GM04504 (cell line): ENCODE measurements at places on chromosomes 11 and 22.

DNA sequence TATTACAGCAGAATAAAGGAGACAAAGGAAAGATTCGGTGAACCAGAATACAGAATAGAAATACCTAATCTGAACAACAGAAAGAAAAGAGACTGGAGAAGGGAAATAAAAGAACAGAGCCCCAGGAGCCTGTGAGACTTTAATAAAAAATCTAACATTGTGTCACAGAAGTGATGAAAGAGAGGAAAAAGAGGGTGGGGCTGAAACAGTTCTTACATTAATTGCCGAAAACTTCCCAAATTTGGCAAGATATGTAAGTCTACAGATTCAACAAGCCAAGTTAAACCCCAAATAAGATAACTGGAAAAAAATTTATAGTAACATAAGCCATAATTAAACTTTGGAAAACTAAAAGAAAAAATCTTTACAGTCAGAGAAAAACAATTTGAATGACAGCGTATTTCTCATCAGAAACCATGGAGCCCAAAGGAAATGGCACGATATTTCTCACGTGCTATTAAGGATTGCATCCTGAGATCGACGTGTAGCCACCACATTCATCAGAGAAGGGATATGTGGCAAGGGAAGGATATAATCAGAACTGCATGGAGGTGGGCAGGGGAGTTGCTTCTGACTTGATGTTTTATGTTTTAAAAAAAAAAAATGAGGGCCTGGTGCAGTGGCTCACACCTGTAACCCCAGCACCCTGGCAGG, 73.9 kb downstream of the SGSM3 start:
- no peak for DNase-seq

DNA sequence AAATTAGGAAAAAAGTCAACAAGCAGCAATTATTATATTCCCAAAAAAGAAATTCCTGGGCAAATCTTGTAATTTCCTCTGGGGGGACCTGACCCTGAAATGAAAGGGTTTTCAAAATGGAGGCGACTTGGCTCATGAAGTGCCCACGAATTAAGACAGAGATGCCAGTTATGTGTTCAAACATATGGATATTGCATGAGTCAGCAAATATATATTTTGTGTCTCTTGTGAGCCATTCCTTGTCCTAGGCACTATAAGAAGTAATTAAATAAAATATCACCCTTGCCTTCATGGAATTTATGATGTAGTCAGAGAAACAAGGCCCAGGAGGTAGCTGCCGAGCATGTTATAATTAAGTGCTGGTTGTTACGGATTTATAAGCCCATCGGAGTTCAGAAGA, 68.6 kb downstream of the BARX2 start:
- no peak for DNase-seq

DNA sequence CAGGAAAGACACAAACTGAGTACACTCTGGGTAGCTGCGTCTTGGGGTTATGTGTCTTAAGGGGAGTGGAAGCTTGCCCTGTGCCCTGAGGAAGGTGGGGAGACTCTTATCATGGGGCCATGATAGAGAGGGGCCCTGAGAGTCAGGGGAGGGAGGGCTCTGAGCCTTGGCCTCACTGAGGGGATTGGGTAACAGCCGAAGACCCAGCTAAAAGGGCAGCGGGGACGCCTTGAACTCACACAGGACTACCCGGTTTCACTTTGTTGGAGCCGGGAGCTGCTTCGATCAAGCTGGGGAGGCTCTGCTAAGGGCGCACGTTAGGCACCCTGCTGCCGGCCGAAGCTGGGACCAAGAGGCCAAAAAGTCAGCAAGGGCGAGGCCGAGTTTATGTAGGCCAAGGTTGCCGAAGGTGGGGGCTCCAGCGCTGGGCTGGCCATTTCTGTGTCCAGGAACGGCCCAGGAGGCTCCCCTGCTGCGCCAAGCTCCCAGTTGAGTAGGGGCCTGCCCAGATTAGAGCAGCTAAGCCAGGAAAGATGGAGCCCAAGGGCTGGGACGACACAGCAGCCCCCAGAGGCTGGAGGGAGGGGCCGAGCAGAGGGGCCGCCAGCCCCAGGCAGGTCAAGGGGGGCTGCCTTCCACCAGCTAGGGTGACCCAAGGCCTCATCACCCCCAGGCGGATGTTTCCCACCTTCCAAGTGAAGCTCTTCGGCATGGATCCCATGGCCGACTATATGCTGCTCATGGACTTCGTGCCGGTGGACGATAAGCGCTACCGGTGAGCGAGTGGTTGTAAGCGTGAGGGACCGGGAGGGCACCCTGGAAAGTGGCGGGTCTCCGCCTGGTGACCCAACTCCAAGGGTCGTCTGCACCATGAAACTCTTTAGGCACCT, 2.2 kb downstream of the TBX1 start:
- DNase-seq = no peak

- no peak for DNase-seq
Measured at GRCh38 chr22:36855478-36855877, 5.3 kb upstream of the NCF4 start.

DNA sequence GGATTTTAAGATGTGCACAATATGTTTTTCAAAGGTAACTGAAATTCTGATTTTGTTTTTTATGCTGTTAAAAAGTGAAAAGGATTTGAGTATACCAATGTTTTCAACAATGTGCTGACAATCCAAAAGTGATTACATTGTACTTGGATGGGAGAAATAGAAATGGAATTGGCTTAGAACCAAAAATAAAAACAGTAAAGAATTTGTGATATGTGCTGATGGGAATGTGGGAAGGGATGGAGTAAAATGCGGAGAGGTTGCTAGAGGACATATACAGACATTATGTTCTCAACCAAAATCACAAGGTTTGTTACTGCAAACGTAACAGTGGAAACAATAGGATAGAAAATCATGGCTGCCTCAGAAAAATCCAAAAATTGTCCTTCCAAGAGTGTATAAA, 279.3 kb upstream of the TENM4 start:
- DNase-seq = no peak

DNA sequence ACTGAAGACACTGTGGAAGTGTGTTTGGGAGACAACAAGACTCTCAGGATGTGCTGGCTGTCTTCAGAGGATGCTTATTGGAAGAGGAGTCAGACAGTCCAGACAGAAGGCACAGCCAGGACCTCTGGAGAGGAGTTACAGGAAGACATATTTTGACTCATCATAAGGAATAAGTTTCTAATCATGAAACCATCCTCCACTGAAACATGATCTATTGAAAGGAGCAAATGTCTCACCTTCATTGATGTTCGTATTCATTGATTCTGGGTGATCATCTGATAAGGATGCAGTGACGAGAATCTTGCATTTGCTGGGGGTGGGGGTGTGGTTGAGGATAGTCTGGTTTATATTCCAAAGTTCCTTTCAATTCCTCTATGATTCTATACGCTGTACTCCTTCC, 2.5 kb upstream of the CXCR5 start:
- no peak for DNase-seq

DNA sequence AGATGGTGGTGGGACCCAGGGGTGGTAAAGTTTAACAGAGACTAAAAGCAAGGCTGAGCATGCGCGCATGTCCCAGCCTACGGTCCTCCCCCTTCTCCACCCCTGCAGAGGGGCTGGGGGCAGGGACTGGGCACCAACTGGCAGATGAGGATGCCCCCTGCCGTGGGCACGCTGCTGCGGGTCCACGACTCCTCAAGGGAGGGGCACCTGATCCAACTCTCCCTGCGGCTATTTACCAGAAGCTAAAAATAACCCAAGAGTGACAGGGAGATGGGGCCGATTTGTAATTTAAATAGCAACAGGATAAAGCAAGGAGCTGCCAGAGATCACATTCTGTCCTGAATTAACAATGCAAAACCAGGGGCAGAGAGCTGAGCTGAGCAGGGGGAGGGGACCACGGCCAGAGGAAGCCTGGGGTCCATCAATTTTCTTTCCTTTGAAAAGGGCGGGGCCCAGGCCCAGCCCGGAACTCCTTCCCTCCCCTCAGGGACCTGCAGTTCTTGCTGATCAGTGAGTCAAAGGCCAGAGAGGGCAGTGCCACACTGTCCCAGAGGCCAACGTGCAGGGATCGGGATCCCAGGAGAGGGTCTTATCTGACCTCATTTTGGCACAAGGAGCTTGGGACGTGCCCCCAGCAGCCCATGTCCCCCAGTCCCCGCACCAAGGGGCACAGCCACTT, 8.1 kb upstream of the DGKZ start:
- DNase-seq = no peak

DNA sequence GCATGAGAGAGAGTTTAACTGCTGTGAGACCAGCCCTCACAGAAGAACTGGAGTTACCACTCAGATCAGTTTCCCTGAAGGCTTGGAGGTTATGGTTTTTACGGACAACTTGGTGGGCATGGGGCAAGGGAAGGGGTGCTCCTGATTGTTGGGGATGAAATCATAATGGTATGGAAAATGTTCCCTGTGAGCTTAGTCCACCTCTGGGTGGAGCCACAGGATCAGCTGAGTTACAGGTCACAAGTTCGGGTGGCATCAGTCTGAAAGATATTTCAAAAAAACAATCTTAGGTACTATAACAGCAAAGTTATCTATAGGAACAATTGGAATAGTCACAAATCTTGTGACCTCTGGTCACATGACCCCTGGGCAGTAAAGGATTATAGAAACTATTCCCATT, 162.9 kb downstream of the DLG2 start:
- no peak for DNase-seq

GRCh38 chr11:19923626-19924025, 211.0 kb downstream of the NAV2 start:
- no peak for DNase-seq

DNA sequence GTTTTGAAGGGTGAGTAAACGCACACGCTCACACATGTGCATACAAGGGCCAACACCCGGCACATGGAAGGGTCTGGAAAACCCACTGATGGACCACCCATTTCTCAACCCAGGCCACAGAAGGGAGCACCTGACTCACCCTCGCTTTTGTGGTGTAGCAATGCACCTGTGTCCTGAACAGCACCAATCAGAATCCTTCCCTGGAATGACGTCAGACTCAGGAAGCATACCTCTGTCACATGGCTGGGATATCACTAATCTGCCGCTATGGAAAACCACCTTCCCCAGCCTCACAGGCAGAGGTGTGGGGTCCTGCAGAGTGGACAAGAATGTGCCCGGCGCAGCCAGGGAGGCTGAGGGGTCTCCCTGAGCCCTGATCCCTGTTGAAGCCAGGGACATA, 9.0 kb upstream of the OSM start:
- no peak for DNase-seq

GRCh38 chr22:48366591-48366990, 1461.1 kb downstream of the BRD1 start:
- no peak for DNase-seq

- no peak for DNase-seq
Measured at GRCh38 chr11:122852074-122852795, 13.9 kb downstream of the CRTAM start.

DNA sequence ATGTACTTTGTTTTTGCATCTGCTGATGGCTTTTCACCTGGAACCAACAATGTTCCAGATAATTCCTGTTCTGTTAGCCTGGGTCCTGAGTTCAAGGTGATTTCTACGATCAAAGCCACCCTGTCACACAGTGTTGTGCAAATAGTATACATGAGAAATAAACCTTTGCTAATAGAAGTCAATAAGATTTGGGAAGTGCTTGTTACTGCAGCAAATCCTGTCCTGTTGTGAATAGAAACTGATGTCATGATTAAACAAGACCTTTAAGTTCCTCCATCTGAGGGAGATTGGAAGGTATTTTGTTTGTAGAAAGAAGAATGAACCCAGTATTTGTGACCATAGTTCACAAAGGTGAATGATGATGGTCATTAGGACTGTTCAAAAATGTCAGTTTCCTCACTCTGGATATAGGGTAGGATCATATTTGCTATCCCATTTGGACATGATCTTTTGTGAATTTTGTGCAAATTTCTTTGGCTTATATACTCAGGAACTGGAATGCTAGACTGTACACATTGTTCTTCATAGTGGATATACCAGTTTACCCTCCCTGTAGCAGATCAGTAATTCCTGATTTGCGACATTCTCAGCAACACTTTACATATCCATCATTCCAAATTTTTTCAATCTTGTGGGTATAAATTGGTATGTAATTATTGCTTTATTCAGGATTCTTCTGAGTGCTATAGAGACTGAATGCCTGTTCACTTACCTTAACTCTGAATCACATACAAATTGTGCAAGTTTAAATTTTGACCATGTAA, 428.5 kb downstream of the METTL15 start:
- DNase-seq = no peak

DNA sequence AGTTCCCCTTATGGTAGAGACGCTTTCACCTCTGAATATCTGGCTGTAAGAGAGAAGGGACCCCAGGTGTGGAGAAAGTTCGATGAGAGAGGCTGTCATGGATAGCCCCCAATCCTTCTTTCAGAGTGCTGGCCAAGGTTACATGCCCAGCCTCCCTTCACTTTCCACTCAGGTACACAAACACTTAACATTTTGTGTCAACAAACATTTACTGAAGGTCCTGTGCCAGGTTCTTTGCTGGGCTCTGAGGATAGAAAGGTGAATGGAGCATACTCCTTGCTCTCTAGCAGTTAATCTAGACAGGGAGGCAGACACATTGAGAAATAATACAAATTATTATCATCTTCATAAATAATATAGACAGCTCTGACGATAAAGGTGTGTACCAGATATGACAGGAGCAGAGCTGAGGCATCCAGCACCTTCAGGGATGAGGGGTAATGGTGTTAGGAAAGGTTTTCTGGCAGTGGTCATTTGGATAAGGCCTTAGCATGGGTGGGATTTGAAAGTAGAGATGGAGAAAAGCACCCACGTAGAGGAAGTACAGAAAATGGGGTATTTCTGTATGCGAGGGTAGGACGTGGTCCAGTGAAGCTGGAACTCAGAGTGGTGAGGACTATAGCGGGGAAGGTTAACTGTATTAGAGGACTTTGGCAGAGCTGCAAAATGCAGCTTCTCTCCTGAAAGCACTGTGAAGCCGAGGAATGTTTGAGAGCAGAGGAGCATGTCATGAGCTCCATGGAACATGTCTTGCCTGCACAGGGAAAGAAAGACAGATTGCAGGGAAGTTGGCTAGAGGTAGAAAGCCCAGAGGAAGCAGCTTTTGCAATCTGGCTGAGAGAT, 19.6 kb downstream of the PPFIBP2 start:
- DNase-seq = no peak

DNA sequence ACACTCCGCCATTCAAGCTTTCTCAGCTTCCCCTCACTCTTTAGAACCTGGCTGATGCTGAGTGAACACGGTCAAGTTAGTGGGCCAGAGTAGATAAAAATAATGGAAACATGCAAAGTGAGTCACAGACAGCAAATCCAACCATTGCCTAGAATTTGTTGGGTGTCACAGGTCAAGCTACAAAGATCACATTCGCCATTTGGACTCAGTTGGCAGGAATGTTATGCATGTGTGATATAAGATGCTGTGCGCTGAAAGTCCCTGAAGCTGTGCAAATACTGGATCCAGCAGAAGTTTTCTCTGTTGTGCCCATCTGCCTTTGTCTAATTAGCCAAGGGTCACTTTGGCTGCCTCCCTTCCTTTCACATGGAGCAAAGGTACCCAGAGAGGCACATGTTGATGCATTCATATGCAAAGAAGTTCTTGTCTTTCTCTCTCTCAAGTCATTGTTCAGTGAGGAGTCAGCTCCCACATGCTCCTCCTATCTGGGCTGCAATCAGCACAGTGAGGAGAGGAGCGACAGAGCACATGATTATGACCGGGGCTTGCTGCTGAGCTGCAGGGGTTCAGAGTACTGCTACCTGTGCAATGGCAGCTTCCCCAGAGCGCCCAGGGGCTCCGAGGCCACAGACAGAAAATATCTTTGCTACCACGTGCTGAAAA, 39.7 kb downstream of the FLI1 start:
- no peak for DNase-seq
